ENCODE measurements at places on chromosomes 7 and 10.
A peak's percentile ranks its signal among the peaks of the same experiment; 100 is the strongest.

- no peak for DNase-seq
Observed at GRCh38 chr10:110747609-110748464, 103.7 kb downstream of the RBM20 start.

- DNase-seq: no peak
Observed at GRCh38 chr7:148276314-148277041, 314.1 kb upstream of the C7orf33 start.

DNA sequence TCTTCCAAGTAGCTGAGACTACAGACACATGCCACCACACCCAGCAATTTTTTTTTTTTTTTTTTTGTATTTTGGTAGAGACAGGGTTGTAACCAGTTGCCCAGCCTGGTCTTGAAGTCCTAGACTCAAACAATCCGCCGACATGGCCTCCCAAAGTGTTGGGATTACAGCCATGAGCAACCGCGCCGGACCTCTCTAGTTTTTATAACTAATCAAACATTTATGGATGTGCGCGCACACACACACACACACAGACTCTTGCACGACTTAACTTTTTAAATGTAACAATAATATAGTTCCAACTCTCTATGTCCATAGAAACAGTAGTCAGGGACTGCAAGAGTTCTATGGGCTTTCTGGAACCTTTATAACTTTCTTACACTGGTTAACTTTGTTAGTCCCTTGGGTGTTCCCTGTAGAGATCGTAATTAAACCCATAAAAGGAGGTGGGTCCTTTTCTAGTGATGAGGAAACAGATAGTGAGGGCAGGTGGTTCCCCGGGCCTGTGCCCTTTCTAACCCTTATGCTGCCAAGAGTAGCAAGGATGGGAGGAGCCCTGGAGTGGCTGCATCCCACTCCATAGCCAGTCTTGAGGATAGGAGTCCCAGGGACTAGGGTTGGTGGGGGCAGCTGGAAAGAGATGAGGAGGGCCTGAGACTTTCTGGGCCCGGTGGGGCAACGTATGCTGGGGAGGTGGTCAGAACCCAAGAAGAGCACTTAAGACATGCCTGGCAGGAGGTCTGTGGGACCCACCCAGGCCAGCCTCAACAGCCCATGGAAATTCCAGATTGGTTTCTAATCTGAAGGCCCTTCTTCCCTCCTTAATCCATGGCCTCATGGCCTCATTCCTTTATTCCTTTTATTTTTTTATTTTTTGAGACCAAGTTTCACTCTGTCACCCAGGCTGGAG, 8.6 kb downstream of the MARVELD1 start:
- no peak for DNase-seq

GRCh38 chr7:87032604-87033339, 26.7 kb downstream of the ELAPOR2 start:
- DNase-seq: no peak

DNA sequence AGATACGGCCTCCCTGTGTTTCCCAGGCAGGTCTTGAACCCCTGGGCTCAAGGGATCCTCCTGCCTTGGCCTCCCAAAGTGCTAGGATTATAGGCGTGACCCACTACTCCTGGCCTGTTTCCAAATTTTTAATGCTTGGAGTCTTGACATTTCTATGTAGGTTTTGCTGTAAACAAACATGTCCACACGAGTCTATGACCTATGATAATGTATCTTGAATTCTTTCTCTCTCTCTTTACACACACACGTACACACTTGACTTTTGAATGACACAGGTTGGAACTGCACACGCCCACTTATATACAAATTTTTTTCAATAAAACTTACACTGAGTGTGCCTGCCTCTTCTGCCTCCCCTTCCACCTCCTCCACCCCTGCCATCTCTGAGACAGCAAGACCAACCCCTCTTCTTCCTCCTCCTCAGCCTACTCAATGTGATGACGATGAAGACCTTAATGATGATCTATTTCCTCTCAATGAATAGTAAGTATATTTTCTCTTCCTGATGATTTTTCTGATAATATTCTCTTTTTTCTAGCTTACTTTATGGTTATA, 44.1 kb upstream of the LAMB1 start:
- no peak for DNase-seq

GRCh38 chr7:16430133-16430532, 8.8 kb upstream of the CRPPA start:
- peak; percentile 17 for DNase-seq

Measured in RWPE1 (cell line).